ENCODE measurements at places on chromosomes 16 and 17. TPM values are rescaled to one million over a fixed set of nuclear protein-coding genes. Genes with fewer than 3 reads are reported as not detected.

Gene ASPHD1
- total RNA-seq, result not detected

DNA sequence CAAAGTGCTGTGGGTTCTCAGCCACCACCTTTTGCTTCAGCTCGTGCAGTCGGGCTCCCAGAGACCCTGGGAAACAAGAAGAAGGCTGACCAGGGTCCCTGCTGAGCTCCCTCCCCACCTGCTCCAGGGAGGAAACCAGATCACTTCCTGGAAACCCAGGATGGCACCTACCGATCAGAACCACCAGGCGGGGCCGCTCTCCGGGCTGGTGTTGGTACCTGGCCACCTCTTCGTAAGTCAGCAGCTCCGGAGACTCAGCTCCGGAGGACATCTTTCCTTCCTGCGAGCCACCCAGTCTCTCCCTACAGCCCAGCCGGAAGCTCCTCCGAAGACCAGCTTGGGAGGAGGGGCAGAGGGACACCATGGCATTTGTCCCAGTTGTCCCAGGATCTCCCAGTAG is 18.9 kb downstream of the MPP3 start:
- H3K27me3 ChIP-seq, result peaks cover 6% of the 10 kb centered on the region
- no peaks in the 10 kb centered on the region for H3K36me3 ChIP-seq
- H3K4me3 ChIP-seq, result no peak overlapping the region
- H3K4me1 ChIP-seq, result no peaks in the 10 kb centered on the region

DNA sequence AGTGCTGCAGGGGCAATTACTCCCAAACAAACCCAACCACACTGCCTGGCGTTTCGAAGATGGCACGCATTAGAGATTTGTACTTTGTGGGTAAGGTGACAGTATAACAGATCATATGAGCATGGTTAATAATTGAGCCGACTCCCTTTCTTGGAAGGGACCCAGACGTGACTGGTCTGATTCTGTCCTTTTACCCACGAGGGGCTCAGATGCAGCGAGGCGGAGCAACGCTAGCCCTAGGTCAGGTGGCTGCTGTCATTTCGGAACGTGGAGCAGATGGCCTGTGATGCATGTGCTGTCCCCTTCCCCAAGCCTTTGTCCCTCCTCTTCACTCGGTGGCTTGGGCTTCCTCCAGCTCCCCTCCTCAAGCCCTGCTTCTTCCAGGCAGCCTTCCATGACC is 84.2 kb downstream of the SNX29 start:
- peaks cover 4% of the 10 kb centered on the region for H3K4me1 ChIP-seq
- H3K4me3 ChIP-seq, result no peak overlapping the region
- H3K27me3 ChIP-seq, result no peaks in the 10 kb centered on the region
- no peaks in the 10 kb centered on the region for H3K36me3 ChIP-seq
- DNase-seq, result no peak

DNA sequence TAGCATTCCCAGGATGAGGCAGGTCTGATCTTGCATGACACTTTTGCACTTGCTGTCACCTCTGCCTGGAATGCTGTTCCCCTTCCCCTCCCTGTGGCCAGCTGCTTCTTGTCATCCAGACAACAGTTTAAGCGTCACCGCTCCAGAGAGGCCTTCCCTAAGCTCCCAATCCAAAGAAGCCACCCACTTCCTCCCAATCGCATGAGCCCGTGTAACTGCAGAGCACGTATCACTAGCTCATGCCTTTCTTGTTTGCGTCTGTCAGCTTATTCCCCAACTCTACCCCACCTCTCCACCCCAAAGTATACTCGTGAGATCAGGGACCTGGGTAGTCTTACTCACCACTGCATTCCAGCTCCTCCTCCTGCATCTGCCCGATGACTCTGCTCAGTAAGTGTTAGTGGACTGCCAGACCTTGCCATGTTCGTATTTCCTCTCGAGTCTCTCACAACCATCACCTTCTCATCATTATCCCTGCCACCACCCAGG is 92.8 kb downstream of the GAS7 start:
- no peak for DNase-seq
- H3K4me3 ChIP-seq, result no peak overlapping the region
- no peaks in the 10 kb centered on the region for H3K36me3 ChIP-seq

Gene DNAI2
- 2.5 TPM for total RNA-seq

- H3K4me3 ChIP-seq, result no peak overlapping the region
- peaks cover 2% of the 10 kb centered on the region for H3K36me3 ChIP-seq
Observed at GRCh38 chr16:1097800-1098199, 1.8 kb upstream of the C1QTNF8 start.

GRCh38 chr17:63699638-63700527 is at the start of gene LIMD2:
TSS of gene LIMD2 (minus strand) at chr17:63700125. CDS start at chr17:63699298, 827 bp downstream.
- H3K4me1 ChIP-seq, result peaks cover 66% of the 10 kb centered on the region
- peak within 1 kb of the TSS; percentile 96 for H3K4me3 ChIP-seq
- peak within 1 kb of the TSS; percentile 99 for H3K27ac ChIP-seq
- DNase-seq, result peak; percentile 82

Gene DPEP3
- total RNA-seq, result 0.20 TPM

DNA sequence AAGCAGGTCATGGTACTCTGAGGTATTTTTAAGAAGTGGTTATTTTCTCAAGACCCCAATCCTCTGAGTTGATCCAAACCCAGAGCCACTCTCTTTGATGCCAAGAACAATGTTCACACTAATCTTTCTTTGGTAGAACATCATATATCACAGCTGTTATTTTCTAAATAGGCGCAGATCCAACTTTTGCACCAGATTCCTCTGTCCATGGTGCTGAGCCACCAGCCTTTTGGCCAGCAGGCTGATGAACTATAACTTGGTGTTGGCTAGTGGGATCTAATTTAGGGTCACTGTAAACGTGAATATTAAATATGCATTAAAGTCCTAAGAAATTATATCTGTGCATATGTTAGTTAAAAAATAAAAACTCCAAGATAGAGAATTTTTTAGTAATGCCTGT is 7.0 kb upstream of the ZKSCAN2 start:
- H3K36me3 ChIP-seq, result peaks cover 47% of the 10 kb centered on the region
- H3K4me1 ChIP-seq, result peaks cover 21% of the 10 kb centered on the region
- H3K4me3 ChIP-seq, result no peak overlapping the region
- H3K27me3 ChIP-seq, result no peaks in the 10 kb centered on the region

DNA sequence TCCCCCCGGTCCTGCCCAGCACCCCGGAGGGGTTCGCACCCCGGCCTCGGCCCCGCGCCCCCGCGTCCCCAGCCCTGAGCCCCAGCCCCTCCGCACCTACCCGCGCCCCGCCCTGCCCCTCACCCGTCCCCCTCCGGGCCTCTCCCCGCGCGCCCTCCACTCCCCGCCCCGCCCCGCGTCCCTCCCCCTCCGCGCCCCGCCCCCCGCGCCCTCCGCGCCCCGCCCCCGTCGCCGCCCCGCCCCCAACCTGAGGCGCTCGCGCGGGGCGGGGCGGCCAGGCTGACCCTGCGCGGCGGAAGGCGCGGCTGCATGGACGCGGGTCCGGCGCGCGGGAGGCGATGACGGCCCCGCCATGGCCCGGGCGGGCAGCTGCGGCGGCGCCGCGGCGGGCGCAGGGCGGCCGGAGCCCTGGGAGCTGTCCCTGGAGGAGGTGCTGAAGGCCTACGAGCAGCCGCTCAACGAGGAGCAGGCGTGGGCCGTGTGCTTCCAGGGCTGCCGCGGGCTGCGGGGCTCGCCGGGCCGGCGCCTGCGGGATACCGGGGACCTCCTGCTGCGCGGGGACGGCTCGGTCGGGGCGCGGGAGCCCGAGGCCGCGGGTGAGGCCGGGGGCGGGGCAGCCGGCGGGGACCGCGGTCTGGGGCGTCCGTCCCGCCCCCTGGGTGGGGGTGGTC is at the start of gene SPIRE2:
SPIRE2 (plus strand) TSS at position 277 of the 671 bp plus-strand sequence; CDS start at position 353, 76 bp downstream.
- no peaks in the 10 kb centered on the region for H3K36me3 ChIP-seq
- H3K27ac ChIP-seq, result no peak within 1 kb of the TSS
- peaks cover 6% of the 10 kb centered on the region for H3K4me1 ChIP-seq
- DNase-seq, result peak; percentile 77
- peaks cover 21% of the 10 kb centered on the region for H3K27me3 ChIP-seq
- peak within 1 kb of the TSS; percentile 49 for H3K4me3 ChIP-seq

Gene KRT37
- not detected for total RNA-seq

Gene ULK2
- 17.2 TPM for total RNA-seq

DNA sequence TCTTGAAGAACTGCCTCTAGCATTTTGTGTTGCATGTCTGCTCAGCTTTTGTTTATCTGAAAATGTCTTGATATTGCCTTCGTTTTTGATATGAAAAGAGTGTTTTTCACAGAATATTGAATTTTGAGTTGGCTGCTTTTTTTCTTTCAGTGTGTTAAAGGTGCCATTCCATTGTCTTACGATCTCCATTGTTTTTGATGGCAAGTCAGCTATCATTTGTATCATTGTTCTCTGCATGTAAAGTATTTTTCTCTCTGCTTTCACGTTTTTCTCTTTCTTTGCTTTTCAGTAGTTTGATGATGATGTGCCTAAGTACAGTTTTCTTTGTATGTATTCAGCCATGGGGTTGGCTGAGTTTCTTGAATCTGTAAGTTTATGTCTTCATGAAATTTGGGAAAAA is 57.0 kb downstream of the AIPL1 start:
- peaks cover 9% of the 10 kb centered on the region for H3K4me1 ChIP-seq
- H3K4me3 ChIP-seq, result no peak overlapping the region
- H3K27ac ChIP-seq, result no peak overlapping the region
- no peak for DNase-seq

Gene SLC12A3
- not detected for total RNA-seq

Gene CA4
- not detected for total RNA-seq

Gene CBLN1
- total RNA-seq, result not detected

DNA sequence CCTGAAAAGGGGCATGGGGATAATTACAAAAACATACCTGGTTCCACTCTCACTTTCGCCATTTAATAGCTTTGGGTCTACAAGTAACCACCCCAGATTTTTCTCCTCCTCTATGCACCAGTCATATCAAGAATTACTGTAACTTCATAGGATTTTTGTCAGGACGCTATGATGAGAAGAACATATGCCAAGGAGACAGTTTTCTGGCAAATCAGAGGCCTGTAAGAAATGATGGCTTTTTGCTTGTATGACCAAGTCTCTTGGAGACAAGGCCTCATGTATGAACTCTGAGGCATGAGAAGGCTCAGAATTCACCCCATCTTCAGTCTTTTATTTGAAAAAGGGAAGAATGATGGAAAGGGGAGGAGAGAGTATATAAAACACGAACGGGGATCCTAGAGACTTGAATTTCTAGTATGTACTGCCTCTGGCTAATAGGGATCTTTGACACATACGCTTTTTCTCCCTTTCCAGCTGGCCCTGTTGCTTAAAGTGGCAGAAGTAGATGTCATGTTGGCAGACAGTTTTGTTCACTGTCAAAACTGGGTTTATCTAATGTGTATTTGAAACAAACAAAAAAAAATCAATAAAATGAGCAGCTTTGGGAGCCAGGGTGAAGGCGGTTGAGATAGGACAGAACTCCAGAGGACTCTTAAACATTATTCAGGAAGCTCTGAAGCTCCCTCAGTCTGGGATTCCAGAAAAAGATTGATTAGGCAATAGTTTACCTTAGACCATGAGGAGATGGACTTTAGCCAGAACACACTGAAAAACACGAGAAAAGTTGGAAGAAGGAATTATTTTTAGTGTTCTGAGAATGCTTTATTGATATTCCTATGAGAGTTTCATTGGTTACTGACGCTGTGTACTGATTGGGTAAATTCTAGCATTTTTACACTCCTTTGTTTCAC is 656.6 kb downstream of the WWOX start:
- no peak for DNase-seq
- no peaks in the 10 kb centered on the region for H3K27me3 ChIP-seq
- no peak overlapping the region for H3K4me3 ChIP-seq
- H3K4me1 ChIP-seq, result no peaks in the 10 kb centered on the region

Gene TOX3
- not detected for total RNA-seq

GRCh38 chr16:73091174-73091573 is 43.2 kb upstream of the ZFHX3 start:
- no peaks in the 10 kb centered on the region for H3K27me3 ChIP-seq
- no peaks in the 10 kb centered on the region for H3K4me1 ChIP-seq
- H3K36me3 ChIP-seq, result no peaks in the 10 kb centered on the region

- peaks cover 13% of the 10 kb centered on the region for H3K27me3 ChIP-seq
- H3K27ac ChIP-seq, result no peak overlapping the region
- H3K4me3 ChIP-seq, result no peak overlapping the region
- peaks cover 21% of the 10 kb centered on the region for H3K4me1 ChIP-seq
- DNase-seq, result no peak
Observed at GRCh38 chr17:63941162-63941561, 9.0 kb upstream of the CD79B start.

Gene HS3ST3B1
- 29.9 TPM for total RNA-seq

- no peaks in the 10 kb centered on the region for H3K36me3 ChIP-seq
- peaks cover 13% of the 10 kb centered on the region for H3K4me1 ChIP-seq
- H3K27me3 ChIP-seq, result peaks cover 33% of the 10 kb centered on the region
- no peak overlapping the region for H3K4me3 ChIP-seq
- no peak overlapping the region for H3K27ac ChIP-seq
Observed at GRCh38 chr16:84373907-84374489, 5.7 kb downstream of the ATP2C2 start.

Gene STH
- not detected for total RNA-seq

DNA sequence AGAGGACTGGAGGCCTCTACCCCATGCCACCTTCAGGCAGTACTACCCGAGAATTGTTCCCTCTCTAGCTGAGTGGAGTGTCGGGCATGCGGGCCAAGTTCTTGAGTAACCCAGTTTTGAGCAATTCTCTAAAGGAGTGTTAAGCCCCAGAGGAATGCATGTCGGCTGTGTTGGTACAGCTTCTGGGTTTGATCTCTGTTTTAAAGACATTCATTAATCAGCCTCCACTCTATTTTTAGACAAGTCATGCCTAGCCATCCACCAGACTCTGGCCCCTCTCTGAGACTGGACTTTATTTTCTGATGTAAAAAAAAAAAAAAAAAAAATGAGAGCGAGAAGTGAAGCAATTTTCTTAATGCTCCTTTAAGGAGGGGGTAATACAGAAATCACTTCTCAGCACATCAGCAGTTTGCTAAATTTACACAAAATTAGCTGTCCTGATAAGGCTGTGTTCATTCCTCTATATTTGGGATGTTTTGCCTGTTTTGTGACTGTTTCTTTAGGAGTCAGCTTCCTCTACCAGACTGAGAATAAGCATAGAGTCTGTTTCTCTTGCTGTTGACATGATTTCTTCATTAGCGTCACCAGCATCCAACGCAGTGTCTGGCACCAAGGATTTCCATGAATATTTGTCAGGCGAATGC is 88.7 kb downstream of the AXIN2 start:
- H3K4me1 ChIP-seq, result no peaks in the 10 kb centered on the region
- H3K36me3 ChIP-seq, result no peaks in the 10 kb centered on the region
- H3K27me3 ChIP-seq, result peaks cover 3% of the 10 kb centered on the region

Gene CMIP
- total RNA-seq, result 58.3 TPM

GRCh38 chr17:65885541-65886312 is 306.2 kb downstream of the CEP112 start:
- no peak for DNase-seq
- no peak overlapping the region for H3K27ac ChIP-seq
- no peaks in the 10 kb centered on the region for H3K4me1 ChIP-seq
- no peaks in the 10 kb centered on the region for H3K27me3 ChIP-seq
- no peak overlapping the region for H3K4me3 ChIP-seq

- H3K4me3 ChIP-seq, result no peak overlapping the region
- no peak for DNase-seq
- H3K4me1 ChIP-seq, result peaks cover 32% of the 10 kb centered on the region
- H3K36me3 ChIP-seq, result no peaks in the 10 kb centered on the region
- H3K27ac ChIP-seq, result no peak overlapping the region
Observed at GRCh38 chr17:82331345-82331939, 2.1 kb downstream of the SECTM1 start.

- peak overlapping the region; percentile 74 for H3K27ac ChIP-seq
- peaks cover 64% of the 10 kb centered on the region for H3K36me3 ChIP-seq
- no peak for DNase-seq
- no peak overlapping the region for H3K4me3 ChIP-seq
- no peaks in the 10 kb centered on the region for H3K27me3 ChIP-seq
Observed at GRCh38 chr16:29737713-29738112, 8.1 kb downstream of the C16orf54 start.

- H3K27ac ChIP-seq, result no peak overlapping the region
- H3K36me3 ChIP-seq, result peaks cover 25% of the 10 kb centered on the region
- H3K4me1 ChIP-seq, result peaks cover 1% of the 10 kb centered on the region
- no peak for DNase-seq
Observed at GRCh38 chr16:47687694-47688093, 226.6 kb downstream of the PHKB start.

Gene METTL2A
- total RNA-seq, result 16.7 TPM

All from activated CD4-positive, alpha-beta memory T cell treated with anti-CD3 and anti-CD28 coated beads, Interleukin-2, amount 10 ng/mL, durations not matched to agents 7 days and 5 days (primary cell).